ENCODE measurements at places on chromosomes 3 and 15.

GRCh38 chr15:79562403-79562815 lies 130.3 kb downstream of the MINAR1 start:
- DNase-seq: no peak

- DNase-seq: no peak
Measured at GRCh38 chr3:124837065-124837464, 50.1 kb downstream of the ITGB5 start.

DNA sequence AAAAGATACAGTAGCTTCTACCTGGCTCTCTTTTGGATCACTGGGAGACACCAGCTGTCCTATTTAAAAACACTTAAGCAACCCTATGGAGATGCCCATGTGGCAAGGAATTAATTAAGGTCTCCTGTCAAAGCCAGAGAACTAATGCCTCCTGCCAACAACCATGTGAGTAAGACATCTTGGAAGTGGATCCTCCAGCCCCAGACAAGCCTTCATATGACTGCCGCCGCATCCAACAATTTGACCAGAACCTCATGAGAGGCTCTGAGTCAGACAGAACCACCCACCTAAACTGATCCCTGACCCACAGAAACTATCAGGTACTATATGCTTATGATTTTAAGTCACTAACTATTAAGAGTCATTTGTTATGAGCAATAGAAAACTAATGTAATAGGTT lies 22.3 kb downstream of the IFT80 start:
- DNase-seq: no peak

GRCh38 chr3:100402256-100402655 lies 917 bp downstream of the LNP1 start:
- no peak for DNase-seq

GRCh38 chr3:197367081-197367780 lies 68.8 kb upstream of the DLG1 start:
- DNase-seq: no peak

- no peak for DNase-seq
Measured at GRCh38 chr15:23416349-23417276, 30.4 kb downstream of the GOLGA6L2 start.

GRCh38 chr3:49661281-49661680 lies 12.9 kb upstream of the APEH start:
- no peak for DNase-seq

DNA sequence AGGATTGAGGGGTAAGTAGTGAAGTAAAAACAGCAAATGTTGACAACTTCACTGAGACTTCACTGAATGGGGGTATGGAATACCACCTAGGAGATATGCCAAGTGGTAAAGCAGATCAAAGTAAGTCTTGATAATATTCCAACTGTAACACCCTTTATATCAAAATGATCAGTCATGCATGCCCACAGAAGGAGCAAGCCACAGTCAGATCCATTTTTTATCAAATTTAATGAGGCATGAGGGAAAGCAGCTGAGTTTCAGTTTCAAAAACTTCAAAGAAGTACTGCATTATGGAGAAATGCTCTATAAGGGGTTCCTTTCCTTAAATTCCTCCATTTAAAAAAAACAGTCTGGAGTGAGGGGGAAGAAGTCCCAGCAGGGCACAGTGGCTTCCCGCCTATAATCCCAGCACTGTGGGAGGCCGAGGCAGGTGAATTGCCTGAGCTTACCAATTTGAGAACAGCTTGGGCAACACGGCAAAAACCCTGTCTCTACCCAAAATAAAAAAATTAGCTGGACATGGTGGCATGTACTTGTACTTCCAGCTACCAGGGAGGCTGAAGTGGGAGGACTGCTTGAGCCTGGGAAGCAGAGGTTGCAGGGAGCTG lies 56.9 kb downstream of the TJP1 start:
- no peak for DNase-seq

- no peak for DNase-seq
Measured at GRCh38 chr3:102374863-102375634, 59.8 kb upstream of the ZPLD1 start.

DNA sequence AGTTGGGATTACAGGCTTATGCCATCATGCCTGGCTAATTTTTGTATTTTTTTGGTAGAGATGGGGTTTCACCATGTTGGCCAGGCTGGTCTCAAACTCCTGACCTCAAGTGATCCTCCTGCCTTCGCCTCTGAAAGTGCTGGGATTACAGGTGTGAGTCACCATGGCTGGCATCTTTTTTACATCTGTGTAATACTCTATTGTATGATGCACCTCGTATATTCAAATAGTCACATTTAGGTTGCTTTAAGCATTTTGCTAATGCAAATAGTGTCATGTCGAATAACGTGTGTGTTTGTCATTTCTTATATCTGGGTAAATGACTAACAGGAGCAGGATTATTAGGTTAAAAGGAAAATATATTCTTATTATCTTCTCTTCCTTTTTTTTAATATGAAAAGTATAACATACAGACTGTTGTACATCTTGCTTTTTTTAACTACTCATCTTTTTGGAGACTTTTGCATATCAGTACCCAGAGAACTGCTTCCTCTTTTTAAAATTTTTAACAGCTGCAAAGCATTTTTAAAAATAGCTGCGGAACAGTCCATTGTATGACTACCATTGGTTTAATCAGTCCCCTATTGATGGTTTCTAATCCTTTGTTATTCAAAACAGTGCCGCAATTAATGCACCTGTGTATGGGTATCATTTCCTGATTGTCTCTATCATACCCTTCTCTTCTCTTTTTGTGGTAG lies 13.4 kb downstream of the SCAMP5 start:
- DNase-seq: no peak

DNA sequence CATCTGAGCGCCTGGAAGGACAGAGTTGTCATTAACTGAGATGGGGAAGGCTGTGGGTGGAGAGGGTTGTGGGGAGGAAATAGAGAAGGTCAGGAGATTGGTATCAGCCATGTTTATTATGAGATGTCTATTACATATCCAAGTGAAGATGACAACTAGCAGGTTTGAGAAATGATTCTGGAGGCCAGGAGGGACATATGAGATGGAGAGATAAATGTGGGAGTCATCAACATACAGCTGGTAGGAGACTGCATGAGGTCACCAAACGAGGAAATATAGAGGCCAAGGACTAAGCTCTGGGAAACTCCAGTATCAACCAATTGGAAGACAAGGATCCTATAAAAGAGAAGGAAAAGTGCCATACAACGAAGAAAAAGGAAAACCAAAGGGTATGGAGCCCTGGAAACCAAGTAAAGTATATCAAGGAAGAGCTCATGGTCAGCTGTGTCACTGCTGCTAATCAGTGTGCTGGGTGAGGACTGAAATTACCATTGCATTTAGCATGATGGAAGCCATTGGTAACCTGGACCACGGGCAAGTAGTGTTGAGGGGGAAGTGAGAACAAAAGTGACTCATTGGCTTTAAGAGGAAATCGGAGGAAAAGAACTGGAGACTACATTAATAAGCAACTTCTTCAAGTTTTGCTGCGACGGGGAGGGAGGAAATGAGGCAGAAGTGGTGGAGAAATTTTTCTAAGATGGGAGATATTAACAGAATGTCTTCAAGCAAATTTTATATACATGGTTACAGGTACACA lies 14.0 kb upstream of the UACA start:
- DNase-seq: no peak

DNA sequence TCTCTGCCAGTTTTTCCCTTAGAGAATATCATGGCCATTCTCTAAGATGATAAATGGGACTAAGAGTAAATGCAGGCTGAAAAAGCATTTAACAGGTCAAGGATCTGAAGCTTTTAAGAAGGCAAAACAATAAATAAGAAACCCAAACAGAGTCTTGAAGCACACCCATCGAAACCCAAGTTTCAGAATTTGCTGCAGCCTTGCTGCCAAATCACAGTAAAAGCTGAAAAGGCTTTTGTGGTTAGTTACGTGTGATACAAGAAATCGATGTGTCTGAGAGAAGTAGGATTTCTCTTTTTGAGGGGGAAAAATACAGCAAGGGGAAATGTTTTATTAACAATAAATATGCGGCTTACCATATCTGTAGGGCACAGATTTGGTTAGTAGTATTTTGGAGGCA lies 92.0 kb downstream of the IGF1R start:
- DNase-seq: no peak

DNA sequence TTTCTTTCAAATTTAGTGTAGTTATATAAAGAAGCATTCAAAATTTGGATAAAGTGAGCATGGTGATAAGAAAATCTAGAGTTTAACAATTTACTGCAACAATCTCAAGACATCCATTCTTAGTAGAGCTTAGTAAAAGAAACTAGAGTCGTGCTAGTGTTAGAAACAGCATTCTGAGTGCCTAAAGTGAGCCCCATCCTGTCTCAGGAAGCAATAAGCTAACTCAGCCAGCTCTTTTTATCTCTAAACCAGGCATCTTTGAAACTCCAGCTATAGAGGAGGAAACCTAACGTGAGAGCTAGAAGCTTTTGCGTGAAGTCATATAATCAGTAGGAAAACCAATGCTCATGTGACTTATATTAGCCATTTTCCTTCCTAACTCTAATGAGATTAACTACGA lies 1187.1 kb upstream of the EPHA6 start:
- no peak for DNase-seq

DNA sequence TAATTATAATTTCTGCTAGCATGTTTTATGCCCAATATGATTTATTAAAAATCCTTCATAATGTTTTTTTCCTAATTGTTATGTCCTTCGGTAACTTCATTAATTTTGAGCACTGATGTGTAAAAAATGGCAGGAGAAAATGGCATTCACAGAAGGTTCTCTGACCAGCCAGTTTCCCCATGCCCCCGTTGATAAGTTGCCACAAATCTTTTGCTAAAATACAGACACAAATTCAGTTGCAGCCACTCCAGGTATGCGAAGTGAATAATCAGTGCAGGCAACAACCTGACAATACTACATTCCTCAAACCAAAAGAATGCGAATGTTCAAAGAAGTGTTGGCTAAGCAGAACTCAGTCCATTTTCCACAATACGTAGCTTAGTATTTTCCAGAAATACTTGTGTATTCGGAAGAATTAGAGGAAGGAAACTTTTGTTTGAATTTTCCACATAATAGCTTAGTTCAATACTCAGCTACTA lies 32.7 kb downstream of the CHL1 start:
- no peak for DNase-seq

- DNase-seq: no peak
Measured at GRCh38 chr15:70687482-70687881, 75.9 kb downstream of the UACA start.

DNA sequence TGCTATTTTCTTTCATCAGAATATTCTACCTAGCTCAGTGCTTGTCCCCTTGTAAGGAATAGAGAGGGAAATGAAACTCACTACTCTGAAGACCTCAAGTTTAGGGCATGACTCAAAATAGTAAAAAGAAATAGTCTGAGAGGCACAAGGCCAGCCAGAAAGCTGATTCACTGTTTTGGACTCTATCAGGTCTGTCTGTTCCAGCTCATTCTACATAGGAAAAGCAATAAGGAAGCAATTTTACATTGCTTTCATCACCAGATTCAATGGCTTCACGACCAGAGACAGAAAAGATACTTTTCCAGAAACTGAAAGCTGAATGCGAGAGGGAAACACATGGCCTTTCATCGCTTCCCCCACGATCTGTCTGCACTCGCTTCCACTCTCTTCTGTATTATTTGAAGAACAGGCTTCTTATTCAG lies 276.0 kb downstream of the GBE1 start:
- no peak for DNase-seq

DNA sequence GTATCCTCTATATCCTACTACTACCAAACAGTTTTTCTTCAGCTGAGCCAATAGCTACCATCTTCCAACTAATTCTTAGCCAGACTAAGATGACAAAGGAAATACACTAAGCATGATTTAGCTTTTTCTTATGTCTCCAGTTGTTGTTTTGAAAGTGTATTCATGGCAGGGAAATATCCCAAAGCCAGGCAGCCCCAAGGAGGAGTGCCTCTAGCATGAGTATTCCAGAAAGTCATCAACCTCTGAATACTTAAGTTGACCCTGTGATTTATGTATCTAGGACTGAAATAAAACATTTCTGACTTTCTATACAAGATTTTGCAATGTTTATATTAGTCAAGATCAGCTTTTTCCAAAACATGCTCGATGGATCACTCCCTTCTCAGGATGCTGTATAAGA lies 449.1 kb downstream of the IL5RA start:
- no peak for DNase-seq
